NCI-H2107 (cell line): ENCODE measurements at places on chromosomes 3 and 15.
A peak's percentile ranks its signal among the peaks of the same experiment; 100 is the strongest.

DNA sequence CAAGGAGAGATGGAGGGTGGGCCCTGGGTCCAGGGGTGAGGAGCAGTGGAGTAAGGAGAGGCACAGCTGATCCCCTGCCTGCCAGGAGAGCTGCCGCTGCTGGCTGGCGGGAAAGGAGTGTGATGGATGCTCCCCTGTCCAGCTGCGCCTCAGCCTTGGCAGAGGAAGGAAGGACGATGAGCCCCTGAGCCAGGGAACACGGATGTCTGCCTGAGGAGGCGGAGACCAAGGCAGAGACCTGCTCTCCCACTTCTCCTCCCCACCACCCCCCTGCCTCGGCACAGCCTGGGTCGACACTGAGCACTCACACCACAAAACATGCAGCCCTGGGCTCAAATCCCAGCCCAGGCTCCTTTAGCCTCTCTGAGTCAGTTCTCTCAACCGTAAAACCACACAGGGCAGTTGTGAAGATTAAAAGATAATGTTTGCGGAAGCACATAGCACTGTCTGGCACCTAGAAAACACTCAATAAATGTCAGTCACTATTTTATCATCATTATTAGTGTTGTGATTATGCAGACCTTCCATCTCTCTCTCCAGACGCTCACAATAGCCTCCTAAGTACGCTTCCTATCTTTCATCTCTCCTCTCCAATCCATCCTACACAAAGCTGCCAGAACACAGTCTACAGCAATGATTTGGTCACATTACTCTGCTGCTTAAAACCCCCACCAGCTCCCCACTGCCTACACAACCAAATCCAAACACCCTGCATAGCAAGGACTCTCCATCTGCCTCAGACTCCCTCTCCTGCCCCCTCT, 52.2 kb downstream of the SEMA5B start:
- DNase-seq: peak; percentile 31

DNA sequence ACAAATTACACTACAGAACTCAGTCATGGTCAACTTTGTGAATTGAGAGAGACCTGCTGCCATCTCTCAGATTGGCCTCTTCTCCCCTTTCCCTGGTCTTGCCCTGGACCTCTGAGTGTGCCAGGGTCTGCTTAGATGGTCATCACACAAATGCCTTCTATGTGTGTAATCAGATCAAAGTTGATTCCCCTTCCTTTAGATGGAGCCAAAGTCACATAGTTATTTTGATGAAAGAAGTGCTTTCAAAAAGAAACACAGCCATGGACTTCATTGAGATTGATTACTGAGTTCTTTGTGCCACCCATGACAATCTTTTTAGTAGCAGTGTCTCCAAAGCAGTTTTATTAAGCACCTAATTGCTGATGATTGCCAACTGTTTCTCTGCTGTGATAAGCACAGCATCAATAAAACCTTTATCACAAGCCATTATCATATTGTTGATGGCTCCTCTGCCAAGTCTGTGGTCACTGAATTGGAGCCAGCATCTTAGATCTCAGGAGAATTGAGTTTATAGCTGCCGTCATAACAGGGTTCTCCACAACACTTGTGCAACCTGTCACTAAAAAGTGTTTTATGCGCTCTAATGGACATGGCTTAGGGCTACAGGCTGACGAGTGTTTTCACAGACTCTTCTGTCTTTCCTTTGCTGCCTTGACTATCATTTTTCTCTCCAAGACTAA, 149.7 kb upstream of the NUDT16 start:
- DNase-seq: no peak

DNA sequence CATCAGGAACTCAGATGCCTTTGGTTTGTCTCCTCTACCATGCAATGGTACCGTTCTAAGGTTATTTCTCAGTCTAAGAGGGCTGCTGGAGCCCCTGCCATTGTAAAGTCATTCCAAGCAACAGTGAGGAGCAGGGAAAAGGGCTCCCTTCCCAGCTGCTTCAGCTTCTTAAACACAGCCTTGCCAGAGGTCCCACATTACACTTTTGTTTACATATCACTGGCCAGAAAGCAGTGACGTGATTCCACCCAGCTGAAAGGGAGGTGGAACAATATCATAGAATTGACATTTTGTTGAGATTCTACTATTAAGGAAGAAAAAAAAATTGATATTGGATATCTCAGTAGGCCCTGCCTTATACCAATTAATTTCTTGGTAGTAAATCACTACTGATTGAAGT, 194.6 kb downstream of the SUCLG2 start:
- no peak for DNase-seq

- no peak for DNase-seq
Observed at GRCh38 chr3:4340411-4341335, 37.5 kb downstream of the SETMAR start.

DNA sequence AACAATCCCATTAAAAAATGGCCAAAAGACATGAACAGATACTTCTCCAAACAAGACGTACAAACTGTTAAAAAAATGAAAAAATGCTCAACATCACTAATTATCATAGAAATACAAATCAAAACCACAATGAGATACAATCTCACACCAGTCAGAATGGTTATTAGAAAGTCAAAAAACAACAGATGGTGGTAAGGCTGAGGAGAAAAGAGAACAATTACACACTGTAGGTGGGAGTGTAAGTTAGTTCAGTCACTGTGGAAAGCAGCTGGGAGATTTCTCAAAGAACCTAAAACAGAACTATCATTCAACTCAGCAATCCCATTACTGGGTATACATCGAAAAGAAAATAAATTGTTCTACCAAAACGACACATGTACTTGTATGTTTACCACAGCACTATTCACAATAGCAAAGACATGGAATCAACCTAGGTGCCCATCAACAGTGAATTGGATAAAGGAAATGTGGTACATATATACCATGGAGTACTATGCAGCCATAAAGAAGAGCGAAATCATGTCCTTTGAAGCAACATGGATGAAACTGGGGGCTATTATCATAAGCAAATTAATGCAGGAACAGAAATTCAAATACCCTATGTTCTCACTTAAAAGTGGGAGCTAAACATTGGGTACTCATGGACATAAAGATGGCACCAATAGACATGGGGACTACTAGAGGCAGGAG, 51.5 kb downstream of the MYO1E start:
- DNase-seq: no peak
